ENCODE measurements at places on chromosomes 5 and 9.

DNA sequence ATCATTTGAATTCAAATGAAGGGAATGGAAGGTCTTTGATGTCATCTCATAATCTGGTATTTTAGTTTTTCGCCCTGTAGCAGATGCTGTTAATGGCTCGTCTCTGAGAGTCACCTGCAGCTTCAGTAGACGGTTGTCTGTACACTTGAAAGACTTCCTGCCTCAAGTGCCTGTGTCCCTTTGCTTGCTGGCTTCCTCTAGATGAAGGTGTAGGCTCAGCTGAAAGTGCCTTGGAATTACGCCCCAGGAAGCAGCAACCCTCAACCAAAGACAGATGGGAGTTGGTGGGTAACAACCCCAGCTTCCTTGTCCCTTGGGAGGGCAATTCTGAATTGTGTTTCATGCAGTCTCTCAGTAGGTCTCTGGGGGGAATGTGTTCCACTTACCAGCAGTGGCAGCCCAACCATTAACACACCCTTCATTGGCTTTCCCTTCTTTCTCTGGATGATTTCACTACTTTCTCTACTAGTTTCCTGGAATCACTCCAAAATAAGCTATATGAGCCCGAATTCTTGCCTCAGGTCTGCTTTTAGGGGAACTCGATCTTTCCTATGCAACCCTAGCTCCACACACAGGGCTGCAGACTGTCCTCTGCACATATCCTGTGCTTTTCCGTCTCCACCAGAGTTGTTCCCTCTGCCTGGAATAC lies 395.6 kb downstream of the DMAC1 start:
- DNase-seq = no peak

GRCh38 chr9:99299211-99300102 lies 77.4 kb downstream of the SEC61B start:
- DNase-seq = peak; percentile 56

GRCh38 chr5:97909541-97909940 lies 726.5 kb upstream of the RIOK2 start:
- DNase-seq = no peak

- no peak for DNase-seq
These were observed 63.9 kb downstream of the FAM114A2 start for GRCh38 chr5:153974813-153975163.

- DNase-seq = no peak
These were observed 41.8 kb upstream of the KDM4C start for GRCh38 chr9:6715755-6716643.

- DNase-seq = no peak
These were observed 30.2 kb upstream of the CEP72 start for GRCh38 chr5:581941-582340.

Measured in AG09319 (cell line).